Lung microvascular endothelial cell (primary cell): ENCODE measurements at places on chromosomes 13 and 19. TPM values are rescaled to one million over a fixed set of nuclear protein-coding genes. Genes with fewer than 3 reads are reported as not detected.

DNA sequence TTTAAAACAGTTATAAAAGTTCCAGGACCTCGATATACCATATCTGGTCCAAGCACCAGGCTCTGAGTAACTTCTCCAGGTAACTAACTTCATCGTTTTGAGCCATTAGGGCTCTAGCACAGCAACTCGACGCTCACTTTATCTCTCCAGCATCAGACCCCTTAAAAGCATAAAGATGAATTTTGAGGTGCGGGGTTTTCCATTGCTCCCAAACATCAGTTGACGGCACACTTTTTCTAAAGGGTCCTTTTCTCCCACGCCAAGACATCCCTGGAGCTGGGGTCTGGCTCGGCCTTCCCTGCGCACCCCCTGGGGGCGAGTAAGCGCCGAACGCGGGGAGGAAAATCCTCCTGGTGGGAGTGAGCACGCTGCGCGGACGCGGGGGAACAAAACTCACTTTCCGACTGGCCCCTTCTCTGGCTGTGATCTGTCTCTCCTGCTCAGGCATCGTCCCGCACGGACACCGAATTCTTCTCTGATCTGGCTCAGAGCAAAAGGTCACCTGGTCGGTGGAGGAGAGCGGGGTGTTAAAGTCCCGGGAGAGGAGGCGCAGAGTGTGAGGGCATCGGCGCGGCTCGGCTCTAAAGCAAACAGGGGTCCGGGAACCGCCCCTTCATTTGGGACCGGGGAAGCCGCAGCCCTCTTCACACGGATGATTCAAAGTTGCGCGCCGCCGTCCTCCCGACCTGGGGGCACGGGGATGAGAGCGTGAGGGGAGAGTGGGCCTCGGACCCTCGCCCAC, at the start of gene ATP7B:
TSS of gene ATP7B (minus strand) at position 561 of the 742 bp plus-strand sequence. CDS start at position 448, 113 bp downstream.
- DNase-seq: peak; percentile 16

DNA sequence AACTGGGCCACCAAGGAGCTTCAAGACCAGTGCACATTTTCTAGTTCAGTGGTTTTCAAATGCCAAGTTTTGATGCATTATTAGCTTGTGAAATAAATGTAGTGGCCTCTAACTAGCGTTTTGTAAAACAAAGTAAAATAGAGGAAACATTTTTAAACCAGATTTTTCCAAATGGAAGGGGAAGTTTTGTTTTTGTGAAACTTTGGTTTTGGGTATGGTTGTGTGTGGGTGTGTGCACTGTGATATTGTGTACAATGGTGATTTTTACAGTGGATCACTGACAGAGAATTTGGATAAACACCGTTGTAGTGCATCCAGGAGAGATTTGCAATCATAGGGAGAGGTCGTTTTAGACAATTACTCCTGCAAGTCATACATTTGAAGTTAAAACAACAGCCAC, 108.9 kb downstream of the SLC7A1 start:
- DNase-seq: no peak

- peak; percentile 25 for DNase-seq
Measured at GRCh38 chr13:43397111-43397510, 373.7 kb downstream of the DNAJC15 start.

DNA sequence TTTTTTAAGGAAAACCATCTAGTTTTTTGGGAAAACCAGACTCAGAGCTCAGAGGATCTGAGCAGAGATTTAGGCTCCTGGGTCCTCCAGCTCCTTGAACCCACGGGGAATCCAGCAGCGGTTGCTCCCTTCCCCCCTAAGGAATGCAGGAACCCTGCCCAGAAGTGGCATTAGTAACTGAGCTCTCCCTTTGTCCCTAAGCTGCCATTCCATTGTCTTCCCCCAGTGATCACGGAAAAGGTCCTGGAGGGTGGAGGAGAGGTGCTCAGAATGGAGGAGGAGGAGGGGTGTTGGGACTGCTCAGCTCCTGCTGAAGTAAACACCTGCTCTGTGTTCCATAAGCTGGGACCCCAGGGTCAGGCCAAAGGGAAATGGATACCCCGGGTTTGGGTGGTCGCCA, 16.8 kb upstream of the OR1M1 start:
- DNase-seq: no peak

DNA sequence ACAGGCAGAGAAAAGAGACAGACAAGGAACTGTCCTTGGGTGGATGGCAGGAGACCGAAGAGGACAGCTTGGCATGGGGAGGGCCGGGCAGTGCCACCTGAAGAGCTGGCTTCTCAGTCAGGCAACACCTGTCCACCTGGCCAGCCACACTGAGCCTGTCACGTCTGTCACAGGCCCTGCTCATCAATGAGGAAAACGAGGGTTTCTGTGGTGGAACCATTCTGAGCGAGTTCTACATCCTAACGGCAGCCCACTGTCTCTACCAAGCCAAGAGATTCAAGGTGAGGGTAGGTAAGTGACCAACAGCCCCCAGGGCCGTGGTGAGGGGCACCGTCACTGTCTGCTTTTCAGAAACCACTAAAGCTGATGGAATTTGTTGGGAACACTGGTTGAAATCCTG, 11.2 kb upstream of the PROZ start:
- DNase-seq: no peak

GRCh38 chr19:4969772-4970531, 1.0 kb downstream of the KDM4B start:
- DNase-seq: no peak

DNA sequence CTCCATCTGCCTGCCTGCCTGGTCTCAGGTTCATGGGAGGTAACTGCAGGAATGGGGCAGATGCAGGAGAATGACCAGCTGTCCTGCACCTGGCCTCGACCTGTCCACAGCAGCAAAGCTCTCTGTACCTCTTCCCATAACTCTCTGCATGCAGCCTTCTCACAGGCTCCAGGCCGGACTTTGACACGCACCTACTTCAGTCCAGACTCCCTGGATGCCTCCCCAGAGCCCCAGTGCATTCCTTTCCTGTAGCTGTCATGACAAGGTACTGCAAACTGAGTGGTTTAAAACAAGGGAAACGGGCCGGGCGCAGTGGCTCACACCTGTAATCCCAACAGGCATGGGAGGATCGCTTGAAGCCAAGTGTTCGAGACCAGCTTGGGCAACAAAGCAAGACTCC, 3.3 kb downstream of the NANOS2 start:
- no peak for DNase-seq

DNA sequence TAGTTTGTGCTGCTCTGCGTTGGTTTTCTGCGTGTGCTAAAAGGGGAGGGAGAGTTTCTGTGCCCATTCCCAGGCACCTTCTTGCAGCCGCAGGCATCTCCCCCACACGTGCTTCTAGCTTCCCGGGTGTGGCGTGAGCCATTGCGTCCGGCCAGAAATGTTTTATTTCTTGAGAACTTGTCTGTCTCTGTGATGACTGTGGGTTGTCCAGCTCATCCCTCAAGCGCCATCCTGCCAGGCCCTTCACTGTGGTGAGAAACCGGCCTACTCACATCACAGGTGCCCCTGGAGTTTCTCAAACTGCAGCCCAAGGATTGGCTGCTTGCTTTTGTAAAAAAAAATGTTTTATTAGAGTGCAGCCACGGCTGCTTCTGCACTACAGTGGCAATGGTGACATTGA, 24.2 kb downstream of the EPN1 start:
- no peak for DNase-seq

The EXOC3L2 gene
- 0.20 and 0.44 TPM in 2 replicates for total RNA-seq

The ZNF317 gene
- total RNA-seq: 7.4 and 12.3 TPM in 2 replicates

The BRCA2 gene
- total RNA-seq: 1.2 and 3.3 TPM in 2 replicates

The SYNE4 gene
- total RNA-seq: under 0.01 TPM in 1 of 2 replicates, not detected in the other

DNA sequence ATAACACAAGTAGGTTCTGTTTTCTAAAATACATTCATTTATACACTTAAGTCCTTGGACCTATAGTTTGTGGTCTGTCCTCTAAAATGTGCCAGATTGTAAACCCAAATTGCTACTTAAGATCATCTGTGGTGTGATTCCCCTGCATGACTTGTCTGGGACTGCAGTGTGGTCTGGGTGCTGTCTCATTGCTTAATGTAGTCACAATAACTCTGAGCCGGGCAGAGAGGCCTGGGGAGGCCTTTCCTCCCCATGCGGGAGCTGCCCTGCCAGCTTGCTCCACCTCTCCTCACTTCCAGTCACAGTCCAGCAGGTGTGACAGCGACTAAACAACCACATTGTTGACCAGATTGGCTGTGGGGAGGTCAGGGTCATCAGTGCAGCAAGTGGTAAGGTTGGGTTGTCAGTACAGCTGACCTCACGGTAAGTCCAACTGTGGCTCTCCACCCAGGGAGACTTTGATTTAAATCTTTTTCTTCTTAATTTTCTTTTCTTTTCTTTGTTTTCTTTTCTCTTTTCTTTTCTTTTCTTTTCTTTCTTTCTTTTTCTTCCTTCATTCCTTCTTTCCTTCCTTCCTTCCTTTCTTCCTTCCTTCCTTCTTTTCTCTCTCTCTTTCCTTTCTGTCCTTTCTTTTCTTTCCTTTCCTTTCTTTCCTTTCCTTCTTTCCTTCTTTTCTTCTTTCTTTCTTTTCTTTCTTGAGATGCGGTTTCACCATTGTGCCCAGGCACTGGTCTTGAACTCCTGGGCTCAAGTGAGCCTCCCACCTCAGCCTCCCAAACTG, 4.4 kb upstream of the TUBA3C start:
- DNase-seq: no peak

The CD37 gene
- not detected in 2 replicates for total RNA-seq

DNA sequence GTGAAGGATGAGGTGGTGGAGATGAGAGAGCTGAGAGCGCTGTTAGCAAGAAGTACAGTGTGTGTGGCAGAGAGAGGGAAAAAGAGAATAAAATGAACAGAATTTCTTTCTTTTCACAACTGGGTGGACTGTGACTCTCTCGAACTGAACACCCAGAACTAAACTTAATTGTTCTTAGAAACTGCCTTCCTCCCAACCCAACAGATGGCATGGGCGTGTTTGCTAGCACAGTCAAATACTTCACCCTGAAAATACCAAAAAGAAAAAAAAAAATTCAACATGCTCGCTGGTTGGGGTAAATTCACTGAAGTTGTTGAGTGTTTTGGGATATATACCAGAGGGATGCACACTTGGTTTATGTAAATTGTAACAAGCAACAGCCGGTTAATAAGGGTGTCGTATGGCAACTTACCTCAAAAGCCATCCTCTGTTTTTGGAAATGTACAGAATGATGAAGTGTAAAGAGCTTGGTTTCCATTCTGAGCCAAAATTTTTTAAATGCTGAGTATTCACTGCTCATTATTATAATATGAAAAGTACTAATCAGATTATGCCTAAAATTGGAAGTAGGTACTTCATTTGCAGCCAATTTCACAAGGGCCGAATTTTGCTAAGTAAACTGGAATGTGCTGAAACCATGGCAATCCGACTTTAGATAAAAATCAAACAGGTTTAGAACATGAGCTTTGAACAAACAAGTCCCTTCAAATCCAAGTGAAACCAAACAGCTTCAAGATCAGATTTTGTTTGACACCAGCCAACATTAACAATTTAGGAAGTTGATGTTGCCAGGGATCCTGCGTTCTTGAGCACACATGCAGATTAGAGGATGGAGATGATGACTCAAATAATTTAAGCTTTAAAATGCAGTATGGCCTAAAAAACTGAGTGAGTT, 115.8 kb downstream of the ZIC5 start:
- DNase-seq: no peak

DNA sequence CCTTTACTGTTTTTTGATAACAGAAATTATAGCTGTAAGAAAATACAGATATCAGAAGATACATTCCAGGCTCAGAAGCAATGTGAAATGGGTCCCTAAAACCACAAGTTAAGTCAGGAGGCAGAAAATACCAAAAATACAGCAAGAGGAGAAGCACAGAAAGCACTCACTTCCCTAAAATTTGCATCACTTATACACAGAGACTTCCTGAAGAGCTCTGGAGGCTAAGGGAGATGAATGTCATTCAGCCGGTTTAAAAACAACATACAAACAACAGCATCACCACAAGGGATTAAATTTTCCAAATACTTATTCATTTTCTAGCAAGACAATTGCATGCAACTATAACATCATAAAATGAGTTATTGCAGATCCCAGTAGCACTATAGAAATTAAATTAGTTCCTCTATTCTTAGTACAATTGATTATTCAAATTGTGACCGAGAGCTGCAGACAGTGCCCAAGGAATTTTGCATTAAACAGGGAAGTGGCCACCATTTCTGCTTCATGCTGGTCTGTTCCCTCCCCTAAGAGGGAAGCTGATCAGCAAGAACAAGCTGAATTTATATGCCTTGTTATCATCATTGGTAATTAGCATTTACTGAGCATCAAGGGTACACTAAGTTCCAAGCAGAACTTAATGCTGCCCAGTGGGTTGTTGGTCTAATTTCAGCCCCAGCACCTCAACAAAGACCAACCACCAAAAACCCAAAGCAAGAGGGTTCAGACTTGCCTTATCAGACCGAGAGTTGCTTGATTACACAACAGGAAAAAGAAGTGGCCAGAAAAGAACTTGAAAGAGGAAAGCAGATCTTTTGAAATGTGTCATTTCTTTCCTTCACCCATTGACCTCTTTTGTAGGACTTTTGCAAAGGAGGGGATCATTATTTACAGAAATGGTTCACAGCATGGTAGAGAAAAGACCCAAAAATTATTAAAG, 140.7 kb downstream of the KCTD12 start:
- DNase-seq: peak; percentile 29

DNA sequence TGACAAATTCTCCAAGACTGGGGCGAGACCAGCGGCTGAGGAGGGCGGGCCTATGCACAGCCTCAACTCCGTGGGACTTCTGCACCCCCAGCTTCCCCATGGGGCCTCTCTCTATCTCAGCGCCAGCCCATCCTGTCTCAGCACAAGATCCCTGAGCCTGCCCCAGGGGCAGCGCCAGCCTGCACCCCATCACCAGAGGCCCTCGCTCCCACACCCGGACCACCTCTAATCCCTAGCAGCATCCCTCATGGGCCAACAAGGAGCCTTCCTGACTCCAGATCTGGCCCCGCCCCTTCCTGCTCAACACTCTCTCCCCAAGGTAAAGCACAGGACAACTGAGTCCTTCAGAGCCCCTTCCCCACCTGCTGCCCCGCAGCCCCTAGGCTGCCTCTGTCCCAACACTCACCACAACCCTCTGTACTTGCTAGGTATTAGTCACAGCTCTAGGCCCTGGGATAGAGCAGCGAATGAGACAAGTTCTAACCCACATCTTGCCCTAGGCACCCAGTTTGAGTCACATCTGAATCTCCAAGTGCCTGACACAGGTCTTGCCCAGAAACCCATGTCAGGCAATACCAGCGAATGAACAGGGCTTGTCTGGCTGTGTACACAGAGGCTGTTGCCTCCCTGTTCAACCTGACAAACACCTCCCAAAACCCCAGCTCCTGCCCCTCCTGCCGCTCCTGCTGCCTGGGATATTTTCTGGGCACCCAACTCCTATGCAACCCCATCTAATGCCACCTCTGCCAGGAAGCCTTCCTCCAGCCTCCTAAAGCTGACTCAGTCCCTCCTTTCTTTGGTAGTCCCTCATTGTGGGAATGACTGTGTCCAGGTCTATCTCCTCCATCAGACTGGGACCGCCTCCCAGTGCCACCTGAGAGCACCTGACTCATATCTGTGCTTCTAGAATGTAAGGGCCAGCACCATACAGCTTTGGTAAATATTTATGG, 18.6 kb downstream of the GRIK5 start:
- no peak for DNase-seq

The ZFR2 gene
- not detected in 2 replicates for total RNA-seq

DNA sequence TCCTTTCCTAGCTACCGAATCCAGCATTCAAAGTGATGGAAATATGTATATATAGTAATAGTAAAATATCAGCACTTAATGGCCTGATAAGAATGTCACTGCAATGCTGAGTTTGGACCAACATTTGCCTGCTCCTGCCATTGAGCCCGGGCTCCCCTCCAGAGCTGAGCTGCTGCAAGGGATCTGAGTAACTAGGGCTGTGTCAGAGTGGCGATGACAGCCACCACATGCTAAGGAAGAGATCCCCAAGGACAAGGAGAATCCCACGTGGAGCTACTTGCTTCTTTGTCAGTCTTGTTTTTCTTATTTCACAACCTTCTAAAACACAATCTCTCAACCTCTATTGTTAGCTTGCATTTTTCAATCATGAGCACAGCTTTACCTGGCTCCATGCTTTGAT, 19.5 kb upstream of the ALOX5AP start:
- no peak for DNase-seq

The S1PR4 gene
- total RNA-seq: under 0.01 and 0.44 TPM in 2 replicates
